Panc1 (cell line): ENCODE measurements at places on chromosomes 3 and 15.

- peak; percentile 62 for DNase-seq
These were observed 72.9 kb upstream of the ATP2C1 start for GRCh38 chr3:130820976-130821375.

- DNase-seq, result no peak
These were observed 199.4 kb downstream of the KCNH8 start for GRCh38 chr3:19347671-19348070.

DNA sequence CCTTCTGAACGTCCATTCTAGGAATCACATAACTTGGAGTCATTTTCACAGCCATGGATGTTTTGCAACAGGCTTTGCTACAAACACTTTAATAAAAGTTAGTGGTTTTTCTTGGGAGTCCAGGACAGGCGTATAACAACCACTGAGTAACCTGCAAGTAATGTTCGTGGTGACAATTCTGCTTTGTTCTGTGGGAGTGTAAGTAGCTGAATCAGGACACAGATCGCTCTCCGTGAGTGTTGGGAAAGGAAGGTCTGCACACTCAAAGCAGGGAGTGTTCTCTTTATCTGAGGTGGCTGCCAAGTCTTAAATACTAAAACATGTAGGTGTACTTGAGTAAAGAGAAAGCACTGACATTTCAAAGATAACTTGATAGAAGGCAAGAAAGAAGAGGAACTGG, 7.9 kb upstream of the BNC1 start:
- DNase-seq, result no peak

GRCh38 chr15:33083232-33084081, 111.1 kb downstream of the FMN1 start:
- DNase-seq, result no peak

DNA sequence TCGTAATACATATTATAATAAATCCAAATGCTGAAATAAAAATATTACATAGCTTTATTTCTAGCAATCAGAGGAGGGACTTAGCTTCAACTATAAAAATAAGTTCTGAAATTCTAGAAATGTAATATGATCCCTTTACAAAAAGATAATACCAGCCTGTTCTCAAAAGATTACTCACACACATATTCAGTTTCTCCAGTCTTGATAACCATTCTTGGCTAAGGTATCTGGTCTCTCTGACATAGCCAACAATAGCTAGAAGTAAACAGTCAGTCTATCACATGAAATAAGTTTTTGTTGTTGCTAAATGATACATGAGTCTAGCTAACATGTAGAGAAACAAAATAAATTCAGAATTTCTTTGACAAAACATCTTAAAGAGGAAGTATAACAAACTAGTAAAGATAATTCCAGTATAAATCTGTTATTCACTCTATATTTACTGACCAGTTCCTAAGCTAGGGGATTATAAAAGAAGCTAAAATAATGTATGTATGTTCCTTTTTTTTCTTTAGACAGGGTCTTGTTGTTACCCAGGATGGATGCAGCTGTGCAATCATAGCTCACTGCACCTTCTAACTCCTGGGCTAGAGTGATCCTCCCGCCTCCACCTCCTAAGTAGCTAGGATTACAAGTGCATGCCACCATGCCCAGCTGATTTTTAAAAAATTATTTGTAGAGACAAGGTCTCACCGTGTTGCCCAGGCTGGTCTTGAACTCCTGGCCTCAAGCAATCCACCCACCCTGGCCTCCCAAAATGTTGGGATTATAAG, 170.6 kb downstream of the TBL1XR1 start:
- no peak for DNase-seq

DNA sequence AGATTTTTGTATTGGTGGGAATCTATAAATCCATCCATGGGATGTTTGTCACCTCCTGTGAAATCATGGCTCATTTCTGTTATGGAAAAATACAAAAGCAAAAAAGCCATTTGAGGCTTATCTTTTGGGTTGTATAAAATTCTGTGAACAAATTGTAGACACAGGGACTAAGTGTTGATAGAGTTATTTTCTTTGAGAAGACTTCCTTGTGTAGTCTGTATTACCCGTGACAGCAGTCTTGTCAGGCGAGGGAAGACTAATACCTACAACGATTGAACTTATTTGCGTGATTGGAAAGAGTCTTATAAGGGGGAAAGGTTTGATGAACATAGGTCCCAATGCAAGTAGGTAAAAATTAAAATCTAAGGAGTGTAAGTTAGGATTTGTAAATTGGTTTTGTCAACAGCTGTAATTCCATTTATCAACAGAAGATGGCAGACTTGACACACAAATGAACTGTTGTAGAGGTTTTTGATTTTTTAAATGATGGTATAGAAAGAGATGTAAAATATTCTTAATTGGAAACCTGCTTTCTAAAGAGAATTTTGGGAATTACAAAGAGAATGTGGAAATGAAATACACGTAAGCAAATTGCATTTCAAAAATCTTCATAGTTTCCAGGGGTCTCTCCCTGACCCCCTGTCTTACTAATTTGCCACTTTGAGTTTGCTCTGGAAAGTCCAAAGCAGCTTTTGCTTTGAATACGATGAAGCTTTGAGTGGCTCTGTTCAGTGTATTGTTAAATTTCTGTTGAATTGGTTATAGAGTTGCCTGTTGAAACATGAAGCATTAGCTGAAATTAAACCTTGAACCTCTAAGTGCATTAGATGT, 33.2 kb downstream of the SLC25A26 start:
- peak; percentile 33 for DNase-seq

DNA sequence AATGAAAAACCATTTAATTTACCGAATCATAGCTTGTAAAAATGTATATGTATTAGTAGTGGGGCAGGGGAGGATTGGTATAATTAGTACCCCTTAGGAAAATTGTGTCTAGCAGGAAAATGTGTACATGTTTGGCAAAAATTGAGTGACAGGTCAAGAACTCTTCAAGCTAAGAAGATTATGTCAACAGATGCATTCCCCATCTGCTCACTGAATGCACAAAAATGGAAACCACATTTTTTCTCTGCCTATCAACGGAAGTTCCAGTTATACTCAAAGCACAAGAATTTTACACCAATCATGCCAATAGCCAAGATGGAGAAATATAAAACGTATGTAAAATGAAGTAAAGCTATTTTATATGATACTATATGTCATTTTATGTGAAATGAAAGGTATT, 377.8 kb downstream of the KCNH8 start:
- no peak for DNase-seq

GRCh38 chr3:105195260-105195659, 171.4 kb upstream of the ALCAM start:
- no peak for DNase-seq

GRCh38 chr3:52845691-52846431, 11.0 kb upstream of the MUSTN1 start:
- no peak for DNase-seq

- no peak for DNase-seq
These were observed 69.0 kb upstream of the RAD18 start for GRCh38 chr3:9032231-9032777.

- DNase-seq, result no peak
These were observed 11.6 kb downstream of the TAMM41 start for GRCh38 chr3:11835028-11835639.

DNA sequence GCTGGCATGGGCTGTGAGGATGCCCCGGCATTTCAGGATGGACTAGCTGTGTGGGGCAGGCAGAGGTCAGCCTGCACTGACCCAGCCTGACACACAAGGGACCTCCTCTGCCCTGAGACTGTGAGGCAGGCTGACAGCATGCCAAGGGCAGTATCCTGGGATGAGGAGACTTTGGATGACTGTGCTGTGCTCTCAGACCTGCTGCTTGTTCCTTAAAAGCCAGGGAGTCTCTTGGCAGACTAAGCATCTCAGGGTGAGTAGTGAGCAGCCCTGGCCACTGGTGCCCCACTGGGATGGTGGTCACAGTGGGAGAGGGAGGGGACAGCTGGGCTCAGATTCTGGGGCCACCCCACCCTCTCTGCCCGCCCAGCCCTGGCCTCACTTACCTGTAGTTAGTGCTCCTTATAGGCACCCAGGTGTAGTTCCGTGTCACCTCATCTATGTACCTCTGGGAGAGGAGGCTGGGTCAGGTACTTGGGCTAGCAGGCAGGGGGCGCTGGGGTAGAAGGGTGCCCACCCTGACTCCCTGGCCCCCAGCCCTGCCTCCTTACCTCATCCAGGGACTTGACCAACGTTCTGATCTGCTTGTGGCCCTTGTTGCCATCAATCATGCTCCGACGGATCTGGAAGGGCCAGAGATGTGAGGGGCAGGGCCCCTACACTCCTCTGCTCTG, 16.1 kb upstream of the TMEM115 start:
- DNase-seq, result no peak

DNA sequence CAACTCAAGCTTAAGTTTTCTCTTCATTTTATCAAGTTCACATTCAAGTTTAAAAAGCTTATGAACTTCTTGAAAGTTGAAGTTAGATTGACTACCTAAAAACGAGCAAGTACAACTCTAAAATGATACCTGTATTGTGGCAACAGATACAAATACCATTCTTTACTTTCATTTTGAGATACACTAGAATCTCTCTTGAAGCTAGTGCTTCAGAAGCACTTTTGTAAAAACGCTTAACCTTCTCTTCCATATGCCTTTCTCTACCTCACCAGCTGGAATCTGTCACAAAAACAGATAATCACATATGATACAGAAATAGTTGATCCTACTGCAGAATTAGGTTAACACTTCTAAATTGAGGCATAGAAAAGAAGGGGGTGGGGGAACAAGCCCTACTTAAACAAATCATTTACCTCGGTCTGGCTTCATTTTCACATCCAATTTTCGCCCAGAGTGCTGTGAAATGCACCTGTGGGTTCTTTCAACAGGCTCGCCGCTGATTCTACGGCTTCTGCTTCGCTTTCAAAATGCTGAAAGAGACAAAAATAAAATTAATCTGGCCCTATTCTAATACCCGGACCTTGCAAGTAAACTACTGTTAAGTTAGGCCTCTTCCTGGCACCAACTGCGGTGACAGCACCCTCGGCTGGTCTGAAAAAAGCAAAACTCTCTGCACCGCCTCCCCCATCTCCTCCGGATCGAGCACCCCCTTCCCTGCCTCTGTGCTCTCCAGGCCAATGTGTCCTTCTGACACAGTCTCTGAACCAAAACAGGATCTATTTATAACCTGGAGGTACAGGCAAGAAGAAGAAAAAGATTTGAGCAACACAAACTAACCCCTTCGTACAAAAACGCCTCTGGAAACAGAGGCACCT, 1.4 kb downstream of the ATOSA start:
- DNase-seq, result peak; percentile 60

DNA sequence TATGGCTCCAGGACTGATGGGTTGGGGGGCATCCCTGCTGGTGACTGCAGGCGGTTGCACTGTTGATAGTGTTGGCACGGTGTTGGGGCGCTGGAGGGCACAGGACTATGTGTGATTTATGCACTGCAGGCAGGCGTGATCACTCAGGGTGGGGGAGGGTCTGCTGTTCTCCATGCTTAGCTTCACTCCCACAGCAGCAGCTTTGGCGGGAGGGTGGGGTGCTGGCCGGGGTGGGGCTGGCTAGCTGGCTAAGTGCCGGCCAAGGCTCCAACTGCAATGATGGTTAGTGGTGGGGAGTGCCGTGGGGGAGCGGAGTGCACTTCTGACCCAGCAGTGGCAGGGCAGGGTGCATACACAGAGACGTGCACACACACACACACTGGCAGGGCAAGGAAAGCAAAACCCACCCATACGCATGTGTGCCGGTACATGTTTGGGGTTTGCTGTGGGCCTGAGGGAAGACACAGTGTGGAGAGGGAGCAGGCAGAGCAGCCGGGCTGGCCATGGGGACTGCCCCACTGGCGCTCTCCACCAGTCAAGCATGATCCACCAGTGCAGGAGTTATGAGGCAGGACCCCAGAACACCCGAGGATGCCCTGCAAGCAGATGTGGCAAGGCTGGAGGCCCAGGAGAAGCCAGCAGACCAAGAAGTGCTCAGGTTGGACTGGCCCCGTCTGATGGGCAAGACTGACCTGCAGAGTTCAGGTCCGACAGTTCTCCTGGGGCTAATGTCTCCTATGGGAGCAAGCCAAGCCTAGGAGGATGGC, 16.5 kb upstream of the FGF7 start:
- DNase-seq, result no peak

- no peak for DNase-seq
These were observed 1.3 kb downstream of the IL17RE start for GRCh38 chr3:9903904-9904303.

DNA sequence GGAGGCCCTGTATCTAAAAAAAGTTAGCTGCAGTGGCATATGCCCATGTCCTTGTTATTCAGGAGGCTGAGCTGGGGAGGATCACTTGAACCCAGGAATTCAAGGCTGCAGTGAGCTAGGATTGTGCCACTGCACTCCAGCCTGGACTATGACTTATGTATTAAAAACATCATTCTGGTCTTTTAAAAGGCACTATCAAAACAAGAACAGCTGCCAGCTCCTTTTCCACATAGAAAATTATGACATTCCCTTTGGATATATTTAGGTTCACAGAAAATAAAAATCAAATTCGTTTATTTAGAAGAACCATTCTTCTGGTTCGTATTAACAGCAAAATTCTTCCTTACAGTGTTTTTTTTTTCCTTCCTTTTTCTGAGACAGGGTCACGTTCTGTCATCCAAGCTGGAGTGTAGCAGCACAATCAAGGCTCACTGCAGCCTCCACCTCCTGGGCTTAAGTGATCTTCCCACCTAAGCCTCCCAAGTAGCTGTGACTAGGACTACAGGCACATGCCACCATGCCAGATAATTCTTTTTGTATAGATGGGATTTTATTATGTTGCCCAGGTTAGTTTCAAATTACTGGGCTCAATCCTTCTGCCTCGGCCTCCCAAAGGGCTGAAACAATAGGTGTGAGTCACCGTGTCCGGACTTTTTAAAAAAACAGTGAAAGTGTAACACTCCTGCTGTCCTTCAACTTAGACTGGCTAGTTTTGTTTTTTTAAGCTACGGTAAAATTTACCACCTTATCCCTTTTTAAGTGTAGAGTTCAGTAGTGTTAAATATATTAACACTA, 13.9 kb downstream of the ICE2 start:
- no peak for DNase-seq

DNA sequence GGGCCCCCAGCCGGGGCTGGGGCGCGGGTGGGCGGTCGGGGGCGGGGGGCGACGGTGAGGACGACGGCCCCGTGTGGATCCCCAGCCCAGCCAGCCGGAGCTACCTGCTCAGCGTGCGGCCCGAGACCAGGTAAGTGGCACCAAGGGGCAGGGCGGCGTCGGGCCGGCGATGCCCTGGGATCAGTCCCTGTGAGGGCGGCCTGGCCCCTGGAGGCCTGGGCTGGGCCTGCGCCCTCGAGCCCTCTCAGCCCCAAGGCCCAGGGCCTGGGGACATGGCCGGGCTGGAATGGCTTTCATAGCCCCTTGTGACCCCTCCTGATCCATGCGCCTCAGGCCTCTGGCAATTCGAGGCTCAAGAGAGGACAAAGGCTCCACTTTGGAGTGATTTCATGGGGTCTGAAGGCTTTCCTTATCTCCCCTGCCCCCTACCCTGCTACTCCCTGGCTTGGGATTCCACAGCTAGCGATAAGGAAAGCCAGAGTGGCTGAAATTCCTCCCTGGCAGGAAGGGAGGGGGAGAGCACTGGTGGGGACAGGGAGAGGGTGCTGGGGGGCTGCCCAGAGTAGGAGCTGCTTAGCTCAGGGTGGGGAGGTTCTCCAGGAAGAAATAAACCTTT, 418 bp downstream of the ALPK3 start:
- no peak for DNase-seq

GRCh38 chr15:32837935-32838334, 120.1 kb downstream of the GREM1 start:
- no peak for DNase-seq

- DNase-seq, result no peak
These were observed 121.0 kb downstream of the SSR3 start for GRCh38 chr3:156433910-156434309.
